ENCODE measurements at places on chromosomes 2 and 18.

DNA sequence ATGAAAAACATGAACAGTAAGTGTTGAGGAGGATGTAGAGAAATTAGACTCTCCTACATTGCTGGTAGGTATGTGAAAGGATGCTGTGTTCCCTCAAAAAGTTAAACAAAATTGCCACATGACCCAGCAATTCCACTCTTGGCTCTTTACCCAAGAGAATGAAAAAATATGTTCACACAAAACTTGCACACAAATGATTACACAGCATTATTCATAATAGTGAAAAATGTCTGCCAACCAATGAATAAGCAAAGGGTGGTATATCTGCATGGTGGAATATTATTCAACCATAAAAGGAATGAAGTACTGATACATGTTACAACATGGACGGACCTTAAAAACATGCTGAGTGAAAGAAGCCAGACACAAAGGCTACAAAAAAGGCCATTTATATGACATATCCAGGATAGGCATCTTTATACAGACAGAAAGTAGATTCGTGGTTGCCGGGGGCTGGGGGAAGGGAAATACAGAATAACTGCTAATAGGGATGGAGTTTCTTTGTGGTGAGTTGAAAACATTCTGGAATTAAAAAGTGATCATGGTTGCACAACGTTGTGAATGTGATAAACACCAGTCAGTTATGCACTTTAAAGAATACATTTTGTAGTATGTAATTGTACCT lies 85.4 kb upstream of the MYO3B start:
- DNase-seq = no peak

DNA sequence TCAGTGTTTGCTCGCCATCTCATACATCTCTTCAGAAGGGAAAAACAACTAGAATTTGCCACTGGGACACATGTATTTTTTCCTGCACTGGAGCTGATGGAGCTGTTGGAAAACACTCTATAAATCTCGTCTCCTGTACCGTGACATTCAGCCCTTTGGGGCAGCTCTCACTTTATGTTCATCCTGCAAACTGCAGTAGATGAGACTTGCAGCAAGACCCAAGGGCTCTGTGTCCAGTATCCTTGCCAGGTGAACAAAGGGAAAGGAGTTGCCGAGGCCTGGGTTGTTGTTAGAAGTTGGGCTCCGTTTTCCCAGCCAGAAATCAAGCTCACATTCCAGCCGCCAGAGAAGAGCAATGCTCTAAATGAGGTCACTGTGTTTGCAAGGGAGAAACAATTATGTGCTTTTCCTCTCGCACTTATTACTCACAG lies 285.1 kb downstream of the SLC4A3 start:
- no peak for DNase-seq

GRCh38 chr18:75250471-75250821 lies 39.8 kb downstream of the TSHZ1 start:
- DNase-seq = no peak

DNA sequence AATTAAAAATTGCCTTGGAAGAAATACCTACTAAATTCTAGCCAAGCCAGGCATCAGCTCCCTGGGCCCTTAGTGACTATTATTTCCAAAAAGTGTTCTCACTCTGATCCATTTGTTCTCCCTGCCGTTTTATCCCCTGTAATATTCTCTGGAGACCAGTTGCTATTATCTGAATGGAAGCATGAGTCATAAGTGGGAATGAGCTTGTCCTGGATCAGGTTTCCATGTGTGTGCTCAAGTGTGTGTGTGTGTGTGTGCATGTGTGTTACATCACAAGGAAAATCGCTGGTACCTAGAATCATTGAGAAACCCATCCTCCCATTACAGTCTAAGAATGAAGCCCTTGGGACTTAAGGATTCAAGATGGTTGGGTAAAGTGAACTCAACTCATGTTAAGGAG lies 130.3 kb upstream of the CXCR4 start:
- no peak for DNase-seq

GRCh38 chr2:153488072-153488471 lies 9.5 kb upstream of the RPRM start:
- no peak for DNase-seq

- DNase-seq = no peak
Measured at GRCh38 chr2:143815082-143815481, 685.9 kb downstream of the ARHGAP15 start.

GRCh38 chr2:309148-309953 lies 21.5 kb upstream of the ALKAL2 start:
- no peak for DNase-seq

DNA sequence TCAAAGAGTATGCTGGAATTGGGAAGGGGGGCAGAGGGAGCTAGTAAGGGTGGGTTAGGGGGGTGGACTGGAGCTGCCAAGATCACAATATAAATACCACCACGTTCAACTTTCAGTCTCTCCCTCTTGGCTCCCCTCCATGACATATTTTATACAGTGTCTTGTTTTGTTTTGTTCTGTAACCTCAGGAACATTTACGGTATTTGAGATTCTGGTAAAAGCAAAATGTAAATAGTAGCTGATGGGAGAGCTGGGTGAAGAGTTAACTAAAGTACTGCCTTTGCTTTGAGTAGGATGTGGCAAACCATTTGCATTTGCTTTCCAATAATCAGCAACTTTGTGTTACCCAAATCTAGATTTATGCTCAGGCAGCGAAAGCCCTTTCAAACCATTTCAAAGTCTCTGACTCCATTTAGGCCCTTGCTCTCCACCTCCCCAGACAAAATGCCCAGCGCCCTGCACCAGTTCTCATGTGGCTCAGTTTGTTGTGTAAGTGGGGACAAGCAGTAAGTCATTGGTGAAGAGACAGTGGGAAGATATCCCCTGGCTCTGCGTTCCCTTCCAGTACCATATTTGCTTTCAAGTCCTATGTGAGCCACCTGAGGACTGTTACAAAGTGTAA lies 17.4 kb downstream of the IRS1 start:
- DNase-seq = no peak

GRCh38 chr18:64027931-64028695 lies 58.2 kb downstream of the SERPINB8 start:
- no peak for DNase-seq

DNA sequence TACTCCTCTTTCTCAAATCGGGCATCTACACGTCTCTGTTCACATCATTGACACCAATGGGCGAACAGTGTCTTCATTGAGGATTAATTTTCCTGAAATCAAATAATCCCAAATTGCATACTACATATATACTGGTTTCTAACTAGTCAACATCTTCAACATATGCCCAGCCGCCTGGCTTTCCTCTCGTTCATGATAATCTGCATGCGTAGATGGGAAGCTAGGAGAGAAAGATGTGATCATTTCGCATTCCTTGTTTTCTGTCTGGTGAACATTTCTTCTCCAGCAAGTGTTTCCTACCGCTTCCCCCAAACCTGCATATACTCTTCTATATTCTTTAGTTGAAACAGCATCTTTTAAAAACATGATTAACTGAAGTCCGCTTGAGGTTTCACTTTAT lies 7.4 kb downstream of the TWIST2 start:
- DNase-seq = no peak

DNA sequence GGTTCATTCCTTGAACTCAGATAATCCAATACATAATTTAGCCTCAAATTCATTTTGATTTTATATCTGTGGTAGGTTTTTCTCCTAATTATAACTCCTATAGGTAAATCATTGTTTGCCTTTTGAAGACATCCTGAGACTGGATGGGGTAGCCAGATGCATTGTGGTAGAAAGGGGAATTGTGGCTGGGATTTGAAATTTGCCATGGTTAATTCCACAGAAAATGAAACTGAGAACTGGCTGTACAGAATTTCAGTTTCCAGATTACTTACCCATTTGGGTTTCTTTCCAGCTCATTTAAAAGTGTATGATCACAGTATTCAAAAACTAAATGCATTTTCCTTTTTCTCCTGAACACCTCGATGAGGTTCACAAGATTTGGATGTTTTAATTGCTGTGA lies 18.2 kb downstream of the CDKL4 start:
- DNase-seq = no peak

DNA sequence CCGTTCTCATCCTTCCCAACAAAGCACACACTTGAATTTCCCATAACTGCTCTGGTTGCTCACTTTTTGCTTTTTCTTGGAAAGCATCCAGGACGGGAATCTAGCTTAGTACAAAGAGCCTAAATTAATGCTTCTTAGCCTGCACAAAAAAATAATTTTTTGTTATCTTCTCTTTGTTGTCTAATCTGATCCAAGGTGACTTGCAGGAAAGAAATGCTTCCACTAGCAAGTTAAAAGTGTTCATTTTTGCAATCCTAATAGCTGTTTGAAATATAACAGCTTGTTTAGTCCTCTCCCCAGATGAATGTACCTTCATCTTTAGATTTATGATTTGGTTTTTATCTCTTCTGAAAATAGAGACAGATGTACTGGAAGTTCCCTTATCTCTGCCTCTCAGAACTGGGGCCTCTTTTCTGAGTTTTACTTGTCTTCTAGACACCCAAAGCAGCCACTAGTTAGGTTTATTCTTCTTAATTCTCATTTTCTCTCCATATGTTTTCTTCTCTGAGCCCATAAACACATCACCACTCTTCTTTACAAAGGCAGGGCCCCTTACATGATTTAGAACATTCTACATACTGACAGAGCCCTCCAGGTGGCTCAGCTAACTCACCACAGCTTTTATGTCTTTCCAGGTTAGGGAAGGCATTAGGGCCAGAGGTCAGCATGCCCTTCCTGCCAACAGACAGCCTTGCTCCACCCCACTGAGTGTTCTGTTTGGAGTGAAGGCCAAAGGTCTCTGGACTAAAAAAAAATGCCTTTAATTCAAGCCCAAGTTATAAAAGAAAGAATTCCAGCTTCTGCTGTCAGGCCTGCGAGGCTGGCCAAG lies 74.7 kb upstream of the MAP4K3 start:
- DNase-seq = no peak

DNA sequence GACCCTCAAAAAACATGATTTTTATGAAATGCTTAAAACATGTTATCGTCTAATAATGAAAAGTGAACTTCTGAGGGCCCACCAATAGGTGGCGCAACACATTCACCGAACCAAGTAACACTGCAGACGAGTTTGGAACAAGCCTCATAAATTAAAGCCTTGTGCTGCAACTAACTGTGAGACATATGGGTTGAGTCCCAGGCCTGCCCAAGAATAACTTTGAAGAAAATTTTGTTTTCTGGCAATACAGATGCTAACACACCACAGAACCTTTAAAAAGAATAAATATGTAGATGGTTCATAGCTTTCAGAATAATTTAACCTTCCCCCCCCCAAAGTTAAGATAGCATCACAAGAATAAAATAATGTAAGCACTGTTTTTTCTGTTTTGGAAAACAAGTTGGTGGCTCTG lies 285.9 kb downstream of the RNF144A start:
- DNase-seq = peak; percentile 19

GRCh38 chr2:86570059-86570458 lies 6.8 kb upstream of the CHMP3 start:
- DNase-seq = no peak

DNA sequence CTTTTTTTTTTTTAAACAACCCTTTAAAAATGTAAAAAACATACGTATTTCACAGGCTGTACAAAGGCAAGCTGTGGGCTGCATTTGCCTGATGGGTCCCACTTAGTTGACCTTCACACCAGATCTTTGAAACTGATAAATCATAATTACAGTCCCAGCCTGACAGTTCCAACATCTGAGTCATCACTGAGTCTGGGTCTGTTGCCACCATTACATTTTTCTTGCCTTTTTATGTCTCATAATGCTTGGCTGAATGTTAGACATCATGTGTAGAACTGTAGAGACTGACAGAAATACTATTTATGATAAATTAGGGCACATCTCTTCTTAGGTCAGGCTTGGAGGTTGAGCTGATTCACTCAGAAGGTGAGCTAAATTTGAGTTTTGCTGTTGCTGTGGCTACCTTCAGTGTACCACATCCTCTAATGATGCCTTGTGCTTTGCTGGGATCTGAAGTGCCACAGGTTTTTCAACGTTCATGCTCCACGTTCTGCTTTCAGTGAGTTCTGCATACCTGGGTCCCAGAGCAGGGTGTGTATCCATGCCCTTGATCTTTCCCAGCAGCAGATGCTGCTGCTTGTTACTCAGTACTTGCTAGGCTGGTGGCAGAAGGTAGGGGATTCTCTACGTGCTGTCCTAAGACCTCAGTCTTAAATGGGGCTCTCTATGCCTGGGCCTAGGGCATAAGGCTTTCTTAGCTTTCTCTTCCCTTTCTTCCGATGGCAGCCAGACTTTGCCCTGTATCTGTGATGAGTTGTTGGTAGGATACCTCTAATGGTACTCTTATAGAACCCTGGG lies 160.6 kb upstream of the SMAD7 start:
- no peak for DNase-seq

DNA sequence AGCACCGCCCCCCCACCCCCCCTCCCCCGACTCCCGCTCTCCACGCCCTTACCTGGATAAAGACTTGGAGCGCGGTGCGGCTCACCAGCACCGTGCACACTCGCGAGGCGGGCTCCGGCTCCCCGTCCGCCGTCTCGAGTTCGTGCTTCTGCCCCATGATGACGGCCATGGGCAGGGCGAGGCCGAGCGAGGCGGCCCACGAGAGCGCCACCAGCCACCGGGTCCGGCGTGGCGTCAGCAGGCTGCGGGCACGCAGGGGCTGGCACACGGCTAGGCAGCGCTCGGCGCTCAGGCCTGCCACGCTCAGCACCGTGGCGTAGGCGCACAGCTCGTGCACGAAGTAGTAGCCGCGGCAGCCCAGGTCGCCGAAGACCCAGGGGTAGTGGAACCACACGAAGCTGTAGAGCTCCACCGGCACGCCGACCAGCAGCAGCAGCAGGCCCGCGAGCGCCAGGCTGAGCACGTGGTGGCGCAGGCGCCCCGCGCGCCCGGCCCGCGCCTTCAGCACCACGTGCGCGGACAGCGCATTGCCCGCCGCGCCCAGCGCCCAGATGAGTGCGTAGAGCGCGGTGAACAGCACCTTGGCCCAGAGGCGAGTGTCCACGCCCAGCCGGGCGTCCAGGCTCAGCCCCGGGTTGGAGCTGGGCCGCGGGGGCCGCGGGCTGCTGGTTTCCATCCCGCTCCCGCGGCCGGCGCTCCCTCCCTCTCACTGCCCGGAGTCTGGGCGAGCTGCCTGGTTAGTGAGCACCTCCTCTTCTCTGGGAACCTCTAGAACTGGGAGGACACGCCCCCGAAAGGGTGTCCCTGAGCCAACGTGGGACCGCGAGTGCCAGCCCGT lies at the start of gene NTSR2:
Gene NTSR2 (minus strand): TSS at position 742 of the 838 bp plus-strand sequence. CDS start 66 bp downstream, at position 676.
- DNase-seq = no peak

DNA sequence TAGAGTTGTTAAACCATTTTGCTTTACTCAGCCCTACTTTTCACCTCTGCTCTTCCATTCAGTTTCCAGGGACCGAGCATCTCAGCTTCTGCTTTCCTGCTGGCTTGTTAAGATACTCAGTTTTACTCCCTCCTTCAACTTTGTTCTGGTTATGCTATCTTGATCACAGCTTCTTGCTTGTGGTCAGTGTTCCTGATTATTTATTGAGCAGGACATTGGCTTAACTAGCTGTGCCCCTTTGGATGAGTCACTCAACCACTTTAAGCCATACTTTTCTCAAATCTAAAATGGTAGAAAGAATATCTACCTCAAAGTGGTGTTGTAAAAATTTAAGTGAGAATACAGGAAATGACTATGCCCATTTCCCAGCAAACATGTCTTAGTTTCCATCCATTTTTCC lies 124.0 kb downstream of the KYNU start:
- DNase-seq = no peak

DNA sequence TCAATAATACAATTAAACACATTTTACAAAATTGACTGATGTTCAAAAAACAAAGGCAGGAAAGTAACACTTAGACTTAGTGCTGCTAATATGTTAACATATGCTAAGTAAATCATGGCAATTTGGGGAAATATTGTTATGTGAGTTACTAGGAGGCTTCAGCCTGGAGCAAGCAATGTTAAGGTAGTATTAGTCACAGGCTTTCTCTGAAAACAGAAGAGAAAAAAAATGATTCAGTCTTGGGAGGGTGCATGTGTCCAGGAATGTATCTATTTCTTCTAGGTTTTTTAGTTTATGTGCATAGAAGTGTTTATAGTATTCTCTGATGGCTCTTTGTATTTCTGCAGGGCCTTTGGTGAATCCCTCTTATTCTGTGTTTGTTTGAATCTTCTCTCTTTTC lies 345.8 kb upstream of the TFPI start:
- DNase-seq = no peak
